GM23248 (cell line): ENCODE measurements at places on chromosomes 12 and 14. TPM values are rescaled to one million over a fixed set of nuclear protein-coding genes. Genes with fewer than 3 reads are reported as not detected.

The MGP gene
- polyA plus RNA-seq, result 1.3 and 2.5 TPM in 2 replicates

DNA sequence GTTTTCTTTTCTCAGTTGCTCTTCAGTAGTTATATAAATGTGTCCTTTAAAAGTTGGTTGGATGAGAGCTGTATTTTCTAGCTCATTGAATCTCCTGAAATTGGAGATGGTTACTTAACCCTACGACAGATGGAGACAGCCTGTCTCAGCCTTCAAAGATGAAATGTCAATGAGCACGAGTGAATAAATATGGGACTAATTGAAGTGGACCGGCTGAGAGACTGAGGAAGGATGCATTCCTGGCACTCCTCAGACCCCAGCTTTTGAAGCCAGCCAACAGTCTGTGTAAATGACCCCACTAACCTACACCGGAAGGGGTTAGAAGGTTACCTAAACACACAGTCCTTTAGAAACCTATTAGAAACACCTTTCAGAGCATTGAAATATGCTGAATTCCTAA, 46.6 kb downstream of the PDZRN4 start:
- DNase-seq, result no peak

The AACS gene
- polyA plus RNA-seq, result 14.7 and 15.5 TPM in 2 replicates

The LRFN5 gene
- 0.43 and 0.54 TPM in 2 replicates for polyA plus RNA-seq

DNA sequence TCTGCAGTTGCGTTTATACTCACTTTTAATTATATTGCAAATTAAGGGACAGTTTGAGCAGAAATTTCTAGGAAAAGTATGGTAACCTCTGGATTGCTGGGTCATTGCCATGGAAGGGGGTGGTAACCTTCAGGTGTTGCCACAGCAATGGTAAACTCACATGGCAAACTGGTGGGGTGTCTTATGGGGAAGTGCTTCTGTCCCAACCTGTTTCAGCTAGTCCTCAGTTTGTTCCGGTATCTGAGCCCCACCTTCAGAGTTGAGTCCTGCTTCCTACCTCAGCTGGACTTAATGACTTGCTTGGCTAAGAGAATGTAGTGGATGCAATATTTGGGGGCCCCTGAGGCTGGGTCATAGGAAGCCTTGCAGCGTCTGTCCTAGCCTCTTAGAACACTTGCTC, 7.3 kb upstream of the CLMN start:
- DNase-seq, result no peak

- DNase-seq, result peak; percentile 67
These were observed 82.7 kb downstream of the ADCK1 start for GRCh38 chr14:77882636-77883035.

DNA sequence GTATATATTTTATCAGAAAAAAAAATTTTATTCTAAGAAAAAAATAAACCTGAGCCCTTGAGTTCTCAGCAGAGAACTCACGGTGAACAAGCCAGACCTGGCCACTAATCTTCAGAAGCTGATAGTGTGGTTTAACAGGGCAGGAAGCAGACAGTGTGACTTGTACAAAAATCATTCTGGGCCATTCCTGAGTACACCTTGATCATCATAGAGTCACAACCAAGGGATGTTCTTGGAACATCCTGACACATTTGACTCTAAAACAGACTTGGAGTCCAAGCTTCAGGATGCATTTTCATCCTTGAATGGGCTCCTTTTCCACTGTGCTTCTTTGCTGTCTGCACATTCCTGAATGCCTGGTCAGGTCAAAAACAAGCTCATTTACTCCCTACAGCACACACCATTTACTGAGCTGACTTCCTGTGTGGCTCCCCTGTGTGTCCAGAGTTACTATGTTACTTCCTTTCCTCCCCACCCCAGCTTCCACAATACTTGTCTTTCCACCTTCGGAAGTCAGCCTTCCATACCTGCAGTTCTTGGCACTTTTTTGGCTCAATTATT, 112.0 kb downstream of the ANO6 start:
- peak; percentile 29 for DNase-seq

The GPRC5D gene
- polyA plus RNA-seq, result not detected in 2 replicates

- DNase-seq, result no peak
These were observed 75.9 kb downstream of the DNAI7 start for GRCh38 chr12:25119020-25119419.

The TAS2R8 gene
- not detected in 2 replicates for polyA plus RNA-seq

- DNase-seq, result no peak
These were observed 15.2 kb downstream of the GOLGA3 start for GRCh38 chr12:132813443-132813842.

GRCh38 chr14:38512236-38512635, 256.3 kb upstream of the CLEC14A start:
- no peak for DNase-seq

The CCDC175 gene
- not detected in 2 replicates for polyA plus RNA-seq

The TAS2R19 gene
- not detected in 2 replicates for polyA plus RNA-seq

The OAS3 gene
- polyA plus RNA-seq, result 0.35 and 0.63 TPM in 2 replicates

The FBLN5 gene
- polyA plus RNA-seq, result 756 and 767 TPM in 2 replicates

- DNase-seq, result no peak
These were observed 6.2 kb downstream of the PGF start for GRCh38 chr14:74949191-74949601.

DNA sequence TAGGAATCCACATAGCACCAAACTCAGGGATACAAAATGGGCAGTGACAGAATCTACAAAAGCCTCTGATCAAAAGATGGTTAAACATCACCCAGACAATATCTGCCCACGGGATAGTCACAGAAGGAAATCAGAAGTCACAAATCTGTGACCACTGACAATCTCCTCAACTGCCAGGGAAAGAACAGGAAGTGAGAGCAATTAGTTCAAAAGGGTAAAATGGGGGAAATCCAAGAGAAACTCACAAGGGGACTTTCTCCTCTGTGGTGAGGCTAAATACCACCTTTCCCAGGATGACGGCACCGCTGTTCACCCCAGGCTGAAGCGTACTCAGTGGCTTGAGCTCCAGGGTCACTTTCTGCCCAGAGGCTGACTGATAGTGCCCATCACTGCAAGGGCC, 10.7 kb downstream of the TTC5 start:
- DNase-seq, result no peak

GRCh38 chr12:99140017-99140720, 495.1 kb downstream of the APAF1 start:
- no peak for DNase-seq

DNA sequence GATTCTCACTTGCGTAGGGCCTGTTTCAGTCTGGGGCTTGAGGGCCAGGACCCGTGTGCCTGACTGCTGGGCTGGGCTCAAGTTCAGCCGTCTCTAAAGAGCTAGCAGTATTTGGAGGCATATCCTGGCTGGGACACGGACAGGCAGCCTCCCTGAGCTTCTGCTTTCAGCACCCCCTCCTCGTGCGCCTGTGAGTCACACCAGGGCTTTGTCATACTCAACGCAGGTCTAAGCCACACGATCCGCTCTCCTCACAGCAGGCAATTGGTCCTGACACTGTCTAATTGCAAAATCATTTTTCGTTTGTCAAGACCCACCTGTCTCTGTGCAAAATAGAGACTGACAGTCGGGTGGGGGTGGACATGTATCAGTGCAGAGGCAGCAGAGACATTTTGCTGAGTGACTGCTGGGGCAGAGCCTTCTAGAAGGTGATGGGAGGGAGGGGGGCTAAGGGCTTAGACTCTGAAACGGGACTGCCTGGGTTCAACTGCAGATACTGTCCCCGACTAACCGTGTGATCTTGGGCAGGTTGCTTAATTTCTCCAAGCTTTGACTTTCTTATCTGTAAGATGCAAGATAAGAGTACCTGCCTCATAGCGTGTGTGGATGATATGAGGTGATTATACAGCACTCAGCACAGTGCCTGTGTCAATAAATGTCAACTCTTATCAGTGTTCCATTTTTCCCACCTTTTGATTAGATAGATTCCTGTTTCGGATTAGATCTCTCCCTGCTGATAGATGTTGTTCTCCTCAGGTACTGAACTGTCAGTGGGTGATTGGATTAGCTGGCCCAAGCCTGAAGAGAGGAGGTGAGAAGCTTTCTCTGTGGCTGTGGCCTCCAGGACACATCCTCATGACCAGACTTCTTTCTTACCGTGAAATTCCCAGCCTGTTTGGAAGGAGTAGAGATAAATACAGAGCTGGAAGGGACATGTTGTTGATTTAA, 53.1 kb downstream of the KCNA1 start:
- no peak for DNase-seq

DNA sequence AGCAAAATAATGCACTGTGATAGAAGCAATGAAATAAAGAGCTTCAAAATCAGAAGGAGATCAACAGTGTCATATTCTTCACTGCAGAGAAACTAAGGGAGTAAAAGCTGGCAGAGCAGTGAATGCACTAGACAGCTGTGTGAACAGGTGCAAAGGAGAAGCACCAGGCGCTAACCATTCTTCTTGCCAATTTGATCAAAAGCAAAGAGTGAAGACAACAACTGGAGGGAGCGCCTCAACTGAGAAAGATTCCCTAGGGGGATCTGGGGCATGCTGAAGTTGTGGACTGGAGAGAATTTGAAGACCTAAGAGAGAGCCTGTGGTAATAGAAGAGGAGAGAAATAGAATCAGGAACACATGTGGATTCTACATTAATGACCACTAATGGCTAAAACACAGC, 50.4 kb upstream of the OVCH1 start:
- DNase-seq, result no peak

The JAG2 gene
- 0.25 TPM in 1 of 2 replicates, not detected in the other for polyA plus RNA-seq

DNA sequence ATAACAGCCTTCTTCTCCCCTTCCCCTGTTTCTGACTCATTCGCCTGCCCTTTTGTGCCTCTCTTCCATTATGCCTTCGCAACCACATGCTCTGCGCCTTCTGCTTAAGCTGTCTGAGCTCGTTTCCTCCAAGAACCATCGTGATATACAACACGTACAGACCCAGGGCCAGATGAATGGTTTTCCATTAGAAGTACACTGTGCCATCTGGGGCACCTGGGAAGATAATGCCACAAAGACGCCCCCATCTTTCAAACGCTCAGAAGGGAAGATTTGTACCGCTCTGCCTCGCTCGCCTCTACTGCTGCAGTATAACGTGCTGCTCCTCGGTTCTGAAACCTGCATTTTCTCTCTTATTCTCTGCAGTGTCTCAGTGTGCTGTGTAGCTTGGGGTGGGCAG, 470.9 kb upstream of the STXBP6 start:
- DNase-seq, result no peak

GRCh38 chr14:49306152-49306751, 279.9 kb downstream of the RPS29 start:
- peak; percentile 35 for DNase-seq

- peak; percentile 22 for DNase-seq
These were observed 498.3 kb downstream of the FOXG1 start for GRCh38 chr14:29264865-29265264.

The TPH2 gene
- not detected in 2 replicates for polyA plus RNA-seq

DNA sequence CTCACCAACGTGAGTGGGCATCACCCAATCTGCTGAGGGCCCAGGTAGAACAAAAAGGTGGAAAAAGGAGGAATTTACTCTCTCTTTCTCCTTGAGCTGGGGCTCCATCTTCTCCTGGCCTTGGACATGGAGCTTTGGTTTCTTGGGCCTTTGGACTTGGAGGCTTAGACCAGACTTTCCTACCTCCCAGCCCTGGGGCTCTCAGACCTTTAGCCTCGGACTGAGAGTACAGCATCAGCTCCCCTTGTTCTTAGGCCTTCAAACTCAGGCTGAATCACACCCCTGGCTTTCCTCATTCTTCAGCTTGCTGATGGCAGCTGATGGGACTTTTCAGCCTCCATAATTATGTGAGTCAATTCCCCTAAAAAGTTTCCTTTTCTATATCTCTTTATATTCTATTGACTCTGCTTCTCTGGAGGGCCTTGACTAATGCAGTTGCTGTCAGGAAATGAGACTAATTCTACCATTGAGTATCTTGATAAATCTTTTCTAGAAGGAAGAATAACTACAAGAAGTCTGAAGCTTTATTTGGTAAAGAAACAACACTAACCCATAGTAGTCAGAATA, 15.9 kb upstream of the CLEC4E start:
- no peak for DNase-seq

GRCh38 chr14:87380054-87380453, 612.9 kb downstream of the GALC start:
- no peak for DNase-seq

DNA sequence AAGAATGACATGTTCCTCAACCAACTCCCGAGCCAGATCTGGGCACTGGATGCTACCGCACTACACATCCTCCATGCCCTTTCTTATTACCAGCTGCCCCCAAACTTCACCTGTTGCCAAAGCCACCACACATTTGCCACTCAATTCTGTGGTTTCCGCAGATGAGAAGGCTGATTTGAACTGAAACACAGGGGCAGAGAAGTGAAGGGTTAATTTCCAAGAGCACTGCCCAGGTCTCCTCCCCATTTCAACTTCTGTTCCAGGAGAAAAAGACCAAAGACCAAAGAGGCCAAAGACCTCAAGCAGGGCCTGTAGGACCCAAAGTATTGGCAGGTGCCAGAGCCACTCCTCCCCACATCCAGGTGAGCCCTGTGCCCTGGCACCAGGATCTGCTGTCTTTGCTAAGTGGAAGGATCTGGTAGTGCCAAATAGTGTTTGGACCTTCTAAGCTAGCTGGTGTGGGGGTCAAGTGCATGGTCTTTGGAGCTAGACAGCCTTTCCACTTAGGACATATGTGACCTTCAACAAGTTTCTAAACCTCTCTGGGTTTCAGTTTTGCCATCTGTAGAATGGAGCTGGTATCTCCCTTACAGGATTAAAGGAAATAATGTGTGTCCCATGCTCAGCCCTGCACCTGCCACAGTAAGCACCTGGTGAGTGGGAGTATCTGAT, 8.0 kb downstream of the DHRS1 start:
- DNase-seq, result no peak

The ST8SIA1 gene
- polyA plus RNA-seq, result 0.15 TPM in 1 of 2 replicates, not detected in the other
